ENCODE measurements at places on chromosomes 1 and 21.

- no peak for DNase-seq
Measured at GRCh38 chr1:154182344-154183045, 9.4 kb downstream of the TPM3 start.

- no peak for DNase-seq
Measured at GRCh38 chr1:4986306-4986705, 331.9 kb downstream of the AJAP1 start.

GRCh38 chr1:91749788-91750231 is 136.1 kb downstream of the TGFBR3 start:
- no peak for DNase-seq

- DNase-seq, result no peak
Measured at GRCh38 chr1:21874778-21875547, 62.1 kb downstream of the HSPG2 start.

DNA sequence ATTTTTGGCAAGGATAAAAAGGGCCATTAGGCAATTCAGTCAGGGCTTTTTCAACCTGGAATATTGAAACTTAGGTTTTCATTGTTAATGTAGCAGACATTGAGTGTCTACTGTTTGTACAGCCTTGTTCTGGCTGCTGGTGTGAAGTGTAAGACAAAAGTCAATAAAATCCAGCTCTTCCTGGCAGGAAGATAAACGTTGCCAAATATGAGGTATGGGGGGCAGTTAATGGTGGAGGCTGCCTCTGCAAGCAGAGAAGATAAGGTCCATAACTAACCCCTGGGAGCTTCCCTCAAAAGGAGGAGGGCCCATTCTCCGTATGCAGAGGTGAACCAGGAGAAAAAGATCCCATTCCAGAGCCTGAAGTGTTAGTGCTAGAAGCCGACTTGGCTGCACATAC is 19.5 kb upstream of the SHE start:
- no peak for DNase-seq

DNA sequence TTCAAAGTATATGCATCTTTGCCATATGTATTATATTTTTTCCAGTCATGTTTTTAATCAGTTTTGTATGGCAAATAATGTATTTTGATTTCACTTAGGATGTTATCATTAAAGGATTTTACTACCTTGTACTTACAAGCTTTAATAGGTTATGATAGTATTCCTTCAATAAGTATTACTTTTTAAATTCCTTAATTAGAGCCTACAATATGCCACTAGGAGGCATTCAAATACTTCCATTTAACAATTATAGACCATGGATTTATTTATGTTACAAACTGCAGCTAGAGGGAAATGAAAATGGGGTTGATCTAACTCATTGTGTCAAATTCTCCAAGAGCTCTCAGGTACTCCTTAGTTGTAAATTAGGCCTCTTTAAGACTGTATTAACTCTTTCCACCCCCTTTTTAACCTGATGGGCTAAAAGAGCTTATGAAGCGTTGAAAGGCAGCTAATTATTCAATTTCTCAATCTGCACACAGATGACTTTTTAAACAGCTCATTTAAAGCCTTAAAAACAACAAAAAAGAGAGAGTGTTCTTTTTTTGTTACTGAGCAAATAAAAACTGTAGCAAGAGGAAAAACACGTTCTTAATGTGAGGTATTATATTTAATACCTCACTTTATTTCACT is 156.2 kb downstream of the DENND1B start:
- no peak for DNase-seq

- no peak for DNase-seq
Measured at GRCh38 chr21:45042664-45043161, 31.7 kb upstream of the ADARB1 start.

DNA sequence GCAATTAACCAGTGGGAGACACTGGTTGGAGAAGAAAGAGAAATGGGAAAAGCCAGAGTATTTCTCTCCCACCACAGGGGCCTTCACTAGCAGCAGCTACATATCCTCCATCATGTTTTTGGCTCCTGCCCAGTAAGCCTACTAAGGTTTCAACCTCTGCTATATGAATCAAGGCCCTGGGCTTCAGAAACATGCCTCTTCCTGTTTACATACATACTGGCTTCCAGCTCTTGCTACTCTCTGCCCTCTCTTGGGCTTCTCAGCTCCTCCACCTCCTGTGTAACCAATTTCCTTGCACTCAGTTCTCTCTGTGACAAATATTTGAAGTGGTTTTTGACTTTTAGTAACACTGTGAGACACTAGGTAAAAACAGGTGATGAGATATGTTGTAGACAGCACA is 80.8 kb downstream of the LRRC7 start:
- no peak for DNase-seq

DNA sequence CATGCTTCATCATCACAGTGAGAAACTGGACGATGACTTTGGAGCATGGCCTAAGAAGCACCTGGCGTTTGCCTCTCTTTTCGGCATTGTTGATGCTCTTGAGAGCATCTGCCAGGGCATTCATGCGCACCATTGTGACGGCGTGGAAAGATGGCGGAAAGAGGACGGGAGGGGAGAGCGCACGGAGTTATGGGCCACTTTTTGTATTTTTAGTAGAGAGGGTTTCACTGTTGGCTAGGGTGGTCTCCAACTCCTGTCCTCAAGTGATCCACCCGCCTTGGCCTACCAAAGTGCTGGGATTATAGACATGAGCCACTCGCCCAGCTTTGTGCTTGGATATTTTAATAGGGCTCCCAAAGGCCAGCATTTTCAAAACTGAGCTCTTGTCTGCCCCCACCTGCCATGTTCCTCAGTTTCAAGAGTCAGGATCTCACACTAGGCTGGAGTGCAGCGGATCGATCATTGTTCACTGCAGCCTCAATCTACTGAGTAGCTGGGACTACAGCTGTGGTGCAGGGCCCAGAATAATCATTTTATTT is 5.3 kb downstream of the RPS8 start:
- no peak for DNase-seq

- no peak for DNase-seq
Measured at GRCh38 chr1:169509354-169509753, 23.6 kb upstream of the SLC19A2 start.

DNA sequence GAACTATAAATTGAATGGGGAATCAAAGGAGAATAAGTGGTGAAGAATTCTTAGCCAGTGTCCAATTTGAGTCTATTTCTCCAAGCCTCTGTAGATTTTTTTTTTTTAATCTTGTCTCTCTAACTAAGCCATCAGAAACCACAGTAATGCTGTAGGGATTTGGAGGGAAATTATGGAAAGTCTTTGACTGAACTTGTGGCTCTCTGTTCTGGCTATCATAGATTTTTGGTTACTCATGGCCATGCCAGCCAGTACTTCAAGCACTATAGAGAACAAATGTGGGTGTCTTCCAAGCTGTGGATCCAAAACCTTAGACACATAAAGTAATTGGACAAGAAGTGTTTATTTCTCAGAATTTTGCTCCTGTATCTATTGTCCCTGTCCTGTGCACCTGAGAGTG is 147.9 kb downstream of the LRRC40 start:
- DNase-seq, result no peak

DNA sequence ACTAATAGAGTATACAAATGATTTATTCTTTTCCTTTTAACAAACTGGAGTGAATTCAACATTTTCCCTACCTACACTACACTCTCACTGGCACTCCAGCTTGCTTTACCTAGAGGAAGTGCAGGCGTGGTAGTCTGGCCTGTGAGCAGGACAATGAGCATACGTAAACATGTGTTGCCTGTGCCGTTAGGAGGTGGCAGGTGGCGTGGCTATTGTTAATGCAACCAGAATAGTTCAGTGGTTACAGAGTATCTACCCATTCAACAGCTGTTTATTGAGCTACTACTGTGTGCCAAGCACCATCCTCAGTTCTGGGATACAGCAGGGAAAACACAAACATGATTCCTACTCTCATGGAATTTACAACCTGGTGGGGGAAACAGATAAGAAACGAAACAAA is 299.7 kb upstream of the KAZN start:
- DNase-seq, result no peak

- no peak for DNase-seq
Measured at GRCh38 chr1:24435782-24436365, 20.3 kb downstream of the NIPAL3 start.

DNA sequence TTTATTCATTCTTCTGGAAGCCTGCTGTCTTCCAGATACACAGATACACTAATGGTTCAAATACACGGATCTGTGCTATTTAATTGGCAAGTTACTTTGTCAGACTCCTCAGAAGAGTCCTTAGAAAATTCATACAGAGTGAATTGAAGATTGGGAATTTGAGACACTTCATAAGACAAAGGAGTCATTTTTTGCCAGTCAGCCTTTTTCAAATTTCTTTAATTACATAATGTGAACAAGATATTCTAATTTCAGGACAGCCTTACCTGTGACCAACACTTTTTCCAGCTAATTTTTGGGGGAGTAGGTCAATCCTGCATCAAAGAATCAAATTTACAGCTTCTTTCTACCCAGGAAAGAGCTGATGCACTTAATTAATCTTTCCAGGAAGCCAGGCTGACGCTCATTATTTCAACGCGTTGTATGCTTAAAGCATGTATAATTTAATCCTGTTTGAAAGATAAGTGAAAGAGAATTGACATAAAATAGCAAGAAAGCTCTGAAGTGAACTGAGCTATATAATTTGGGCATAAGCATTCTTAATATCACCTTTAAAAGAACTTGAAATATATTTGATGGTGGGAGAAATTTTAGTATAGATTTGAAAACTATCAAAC is 12.8 kb upstream of the NRIP1 start:
- DNase-seq, result no peak

DNA sequence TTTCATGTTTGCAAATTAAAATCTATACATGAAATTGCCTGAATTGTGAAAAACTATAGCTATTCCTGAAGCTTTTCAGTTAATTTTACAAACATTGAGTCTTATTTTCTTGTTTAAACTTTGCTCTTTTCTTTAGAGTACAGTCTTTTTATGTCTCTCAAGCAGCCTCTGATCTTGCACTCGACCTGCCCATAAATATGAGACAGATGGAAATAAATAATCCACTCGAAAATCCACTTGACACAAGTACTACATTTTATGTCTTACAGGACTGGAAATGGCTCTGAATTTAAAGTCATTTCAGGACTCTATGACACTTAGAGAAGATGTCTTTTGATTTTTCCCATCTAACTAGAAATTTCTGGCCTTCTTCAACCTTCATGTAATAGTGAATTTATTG is 283.8 kb downstream of the USP25 start:
- DNase-seq, result no peak

DNA sequence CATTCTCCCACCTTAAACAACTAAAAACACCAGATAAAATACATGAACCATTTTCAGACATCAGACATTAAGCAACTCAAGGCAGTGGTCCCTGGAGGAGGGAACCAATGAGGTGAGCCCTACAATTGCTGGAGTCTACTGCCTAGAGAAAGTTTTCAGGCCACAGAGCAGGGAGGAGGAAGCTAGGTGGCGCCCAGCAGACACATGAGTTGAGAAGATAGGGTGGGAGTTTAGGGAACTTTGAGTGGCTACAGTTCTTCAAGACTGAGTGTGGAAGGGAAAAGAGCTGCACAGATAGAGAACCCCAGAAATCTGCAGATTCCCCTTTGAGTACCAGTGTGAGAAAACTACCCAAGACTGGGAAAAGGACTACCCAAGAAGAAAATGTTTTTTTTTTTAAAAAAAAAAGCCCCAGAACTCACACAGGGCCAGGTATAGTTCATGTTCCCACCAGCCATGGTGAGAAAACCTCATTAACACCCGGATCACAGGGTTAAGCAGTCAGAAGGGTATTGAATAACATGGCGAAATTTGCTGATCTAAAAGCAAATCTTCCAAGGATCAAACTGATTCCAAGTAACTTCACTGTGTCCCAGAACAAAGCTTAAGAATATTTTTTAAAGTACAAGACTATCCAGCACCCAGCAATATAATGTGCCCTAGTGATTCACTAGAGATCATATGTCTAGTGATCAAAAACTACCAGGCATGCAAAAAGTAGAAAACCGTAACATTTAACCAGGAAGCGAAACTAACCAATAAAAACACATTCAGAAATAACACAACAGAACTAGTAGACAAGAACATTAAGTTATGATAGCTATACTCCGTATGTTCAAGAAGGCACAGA is 12.0 kb downstream of the ALDH9A1 start:
- DNase-seq, result no peak
